CD8-positive, alpha-beta memory T cell (primary cell): ENCODE measurements at places on chromosomes 3 and 15. TPM values are rescaled to one million over a fixed set of nuclear protein-coding genes. Genes with fewer than 3 reads are reported as not detected.

DNA sequence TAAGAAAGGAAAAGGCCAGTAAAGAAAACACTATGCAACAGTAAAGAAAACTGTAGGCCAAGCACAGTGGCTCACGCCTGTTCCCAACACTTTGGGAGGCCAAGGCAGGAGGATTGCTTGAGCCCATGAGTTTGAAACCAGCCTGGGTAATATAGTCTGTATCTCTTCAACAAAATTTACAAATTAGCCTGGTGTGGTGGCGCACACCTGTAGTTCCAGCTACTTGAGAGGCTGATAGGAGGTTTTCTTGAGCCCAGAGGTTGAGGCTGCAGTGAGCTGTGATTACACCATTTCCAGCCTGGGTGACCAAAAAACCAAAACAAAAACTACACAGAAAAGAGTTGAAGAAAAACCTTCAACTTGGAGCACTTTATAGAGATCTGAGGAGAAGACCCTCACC lies 31.8 kb downstream of the DAG1 start:
- no peak overlapping the region for H3K4me3 ChIP-seq
- H3K4me1 ChIP-seq: no peaks in the 10 kb centered on the region
- DNase-seq: no peak
- no peaks in the 10 kb centered on the region for H3K36me3 ChIP-seq
- H3K27me3 ChIP-seq: no peaks in the 10 kb centered on the region

The SUCNR1 gene
- not detected for total RNA-seq

The GOLGA6A gene
- total RNA-seq: not detected

DNA sequence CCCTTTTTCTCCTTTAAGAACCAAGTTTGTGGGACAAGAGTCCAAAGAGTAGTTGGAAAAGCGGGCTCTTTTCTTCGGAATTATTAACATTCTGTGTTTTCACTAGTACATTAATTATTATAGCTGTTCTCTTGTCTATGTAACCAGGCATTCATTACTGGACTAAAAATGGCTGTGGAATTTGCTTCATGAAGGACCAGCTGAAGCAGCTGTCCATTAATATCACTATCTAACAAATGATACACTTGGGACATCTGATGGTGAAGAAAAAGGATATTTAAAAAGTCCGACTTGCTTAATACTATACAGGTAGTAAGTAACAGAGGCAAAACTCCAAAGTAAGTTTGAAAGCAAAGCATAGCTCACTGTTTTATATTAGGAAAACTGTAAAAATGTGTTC lies 728.9 kb upstream of the DPPA4 start:
- no peaks in the 10 kb centered on the region for H3K4me1 ChIP-seq
- no peak for DNase-seq
- no peak overlapping the region for H3K27ac ChIP-seq
- no peaks in the 10 kb centered on the region for H3K36me3 ChIP-seq
- H3K27me3 ChIP-seq: no peaks in the 10 kb centered on the region
- no peak overlapping the region for H3K4me3 ChIP-seq

DNA sequence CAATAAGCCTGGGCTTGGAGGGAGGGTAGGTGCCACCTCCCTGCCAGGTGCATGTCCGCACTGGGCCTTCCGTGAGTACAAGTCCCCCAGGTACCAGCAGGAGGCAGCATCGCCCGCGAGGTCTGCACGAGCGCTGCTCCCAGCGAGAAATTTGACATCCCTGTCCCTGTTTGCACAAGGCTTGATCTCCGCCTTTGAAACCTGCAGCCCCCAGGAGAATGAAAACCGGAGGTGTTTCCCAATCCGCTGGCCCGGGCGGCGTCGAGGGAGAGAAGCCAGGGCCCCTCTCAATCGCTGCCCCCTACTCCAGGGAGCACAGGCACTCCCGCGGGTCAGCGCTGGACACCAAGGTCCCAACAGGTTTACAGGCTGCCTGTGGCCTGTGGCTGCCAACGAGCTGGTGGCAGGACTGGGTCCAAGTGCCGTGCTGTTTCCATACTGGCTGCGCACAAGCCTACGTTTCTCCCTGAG lies 961 bp downstream of the HAPLN3 start:
- H3K36me3 ChIP-seq: no peaks in the 10 kb centered on the region
- DNase-seq: peak; percentile 88
- peaks cover 30% of the 10 kb centered on the region for H3K4me1 ChIP-seq
- H3K27ac ChIP-seq: no peak overlapping the region

The FBN1 gene
- 0.46 TPM for total RNA-seq

GRCh38 chr15:60059186-60059585 lies 55.1 kb downstream of the FOXB1 start:
- no peaks in the 10 kb centered on the region for H3K36me3 ChIP-seq

- no peak within 1 kb of the TSS for H3K27ac ChIP-seq
- no peak for DNase-seq
- no peaks in the 10 kb centered on the region for H3K4me1 ChIP-seq
- H3K4me3 ChIP-seq: no peak within 1 kb of the TSS
- H3K36me3 ChIP-seq: no peaks in the 10 kb centered on the region
Measured at GRCh38 chr3:54122324-54123002, at the start of gene CACNA2D3. Gene CACNA2D3 (plus strand): TSS chr3:54122552.
